ENCODE measurements at places on chromosomes 16 and 17.
A peak's percentile ranks its signal among the peaks of the same experiment; 100 is the strongest.

DNA sequence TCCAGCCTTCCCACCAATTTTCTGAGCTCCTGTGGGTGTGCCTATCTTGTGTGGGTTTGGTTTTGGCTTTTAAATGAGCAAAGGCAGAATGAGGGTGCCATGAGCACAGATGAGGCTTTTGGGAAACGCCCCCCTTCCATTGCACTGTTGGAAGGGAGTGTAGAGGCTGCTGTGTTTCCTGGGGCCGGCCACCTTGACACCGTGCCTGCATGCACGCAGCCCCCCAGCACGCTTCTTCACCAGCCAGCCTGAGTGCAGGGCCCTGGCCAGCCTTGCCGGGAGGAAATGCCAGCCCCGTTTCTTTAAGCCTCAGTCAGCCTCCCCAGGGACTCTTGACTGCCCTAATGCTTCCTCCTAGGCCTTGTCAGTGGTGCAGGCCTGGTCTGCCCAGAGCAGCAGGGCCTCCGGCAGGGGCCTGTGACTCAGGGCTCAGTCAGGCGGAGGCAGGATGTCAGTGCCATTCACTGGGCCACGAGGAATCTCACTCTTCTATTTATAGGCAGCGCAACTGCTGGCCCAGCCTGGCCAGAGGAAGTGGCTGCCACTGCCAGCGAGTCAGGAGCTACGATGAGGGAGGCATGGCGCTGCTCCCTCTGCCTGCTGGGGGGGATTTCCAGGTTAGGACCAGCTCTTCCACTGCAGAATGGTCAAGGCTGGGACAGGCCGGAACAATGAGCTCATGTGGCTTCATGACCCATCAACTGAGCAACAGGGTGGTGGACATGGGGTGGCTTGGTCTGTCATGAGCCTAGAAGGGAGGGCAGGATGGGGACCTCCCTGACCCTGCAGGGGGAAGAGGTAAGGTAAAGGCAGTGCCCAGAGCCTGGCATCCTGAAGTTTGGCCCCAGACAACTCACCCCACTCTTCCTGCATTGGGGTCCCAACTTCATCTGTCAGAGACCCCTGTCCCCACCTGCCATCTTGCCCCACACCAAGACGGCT is 205.2 kb downstream of the RAB11FIP4 start:
- DNase-seq: peak; percentile 38

DNA sequence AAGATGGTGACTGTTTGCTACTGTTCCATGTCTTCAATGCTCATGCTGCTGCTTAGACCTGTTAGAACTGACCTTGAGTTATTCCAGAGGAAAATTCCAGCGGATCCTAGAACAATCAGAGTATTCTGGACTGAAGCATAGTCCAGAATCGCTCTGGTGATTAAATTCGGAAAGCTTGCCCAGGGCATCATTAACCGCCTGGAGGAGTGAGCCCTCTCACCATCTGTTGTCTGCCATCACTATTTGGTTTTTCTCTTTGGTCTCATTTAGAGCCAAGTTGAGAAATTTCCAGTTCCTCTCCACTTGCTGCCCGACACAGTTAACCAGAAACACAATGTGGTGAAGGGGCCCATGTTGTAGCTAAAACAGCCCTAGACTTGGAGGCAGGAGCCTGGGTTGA is 104.1 kb downstream of the BMERB1 start:
- DNase-seq: no peak

DNA sequence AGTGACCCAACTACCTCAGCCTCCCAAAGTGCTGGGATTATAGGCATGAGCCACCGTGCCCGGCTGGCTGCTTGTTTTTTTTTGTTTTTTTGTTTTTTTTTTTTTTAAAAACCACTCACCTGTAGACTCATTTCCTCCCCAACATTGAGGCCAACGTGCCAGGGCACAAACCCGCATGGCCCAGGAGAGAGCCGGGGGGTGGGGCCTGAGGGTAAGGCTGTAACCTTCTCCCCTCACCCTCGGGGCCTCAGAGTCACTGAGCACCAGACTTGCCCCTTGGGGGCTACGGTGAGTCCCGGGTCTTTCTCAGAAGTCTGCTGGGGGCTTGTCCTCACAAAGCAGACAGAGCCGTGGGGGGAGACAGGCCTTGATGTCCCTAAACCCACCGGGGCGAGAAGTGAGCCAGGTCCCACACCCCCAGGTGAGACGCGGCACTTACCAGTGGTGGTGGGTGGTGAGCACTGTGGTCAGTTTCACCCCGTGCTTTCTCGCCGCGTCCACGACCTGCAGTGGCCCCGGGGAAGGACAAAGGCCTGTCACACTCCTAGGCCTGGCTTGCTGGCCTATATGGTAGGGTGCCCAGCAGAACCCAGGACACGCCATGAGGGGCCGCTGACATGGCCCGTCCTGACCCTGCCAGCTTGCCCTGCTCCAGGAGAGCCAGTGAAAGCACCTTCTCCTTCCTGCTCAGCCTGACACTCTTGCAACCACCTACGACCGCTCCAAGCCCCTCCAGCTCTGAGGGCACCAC is 4.6 kb downstream of the HAGH start:
- no peak for DNase-seq

DNA sequence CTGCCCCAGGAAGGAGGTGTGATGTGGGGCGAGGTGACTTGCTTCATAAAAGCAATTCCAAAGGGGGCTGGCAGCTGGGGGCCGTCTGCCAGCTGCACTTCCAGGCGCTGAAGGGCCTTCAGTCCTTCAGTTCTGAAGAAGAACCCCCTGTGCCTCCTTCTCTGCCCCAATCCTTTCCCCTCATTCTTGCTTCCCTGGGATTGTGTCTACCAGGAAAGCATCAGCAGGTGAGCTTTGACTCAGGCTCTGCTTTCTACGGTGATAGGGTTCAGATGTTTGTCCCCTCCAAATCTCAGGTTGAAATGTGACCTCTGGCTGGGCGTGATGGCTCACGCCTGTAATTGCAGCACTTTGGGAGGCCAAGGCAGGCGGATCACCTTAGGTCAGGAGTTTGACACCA is 52.5 kb upstream of the NKD1 start:
- DNase-seq: no peak

GRCh38 chr17:65910836-65911235 is 281.1 kb downstream of the CEP112 start:
- no peak for DNase-seq

GRCh38 chr17:82884341-82884969 is 44.6 kb upstream of the ZNF750 start:
- no peak for DNase-seq

GRCh38 chr17:8868529-8868951 is 1.1 kb upstream of the PIK3R6 start:
- no peak for DNase-seq

- no peak for DNase-seq
Measured at GRCh38 chr16:1916640-1916990, 1.6 kb downstream of the HS3ST6 start.

DNA sequence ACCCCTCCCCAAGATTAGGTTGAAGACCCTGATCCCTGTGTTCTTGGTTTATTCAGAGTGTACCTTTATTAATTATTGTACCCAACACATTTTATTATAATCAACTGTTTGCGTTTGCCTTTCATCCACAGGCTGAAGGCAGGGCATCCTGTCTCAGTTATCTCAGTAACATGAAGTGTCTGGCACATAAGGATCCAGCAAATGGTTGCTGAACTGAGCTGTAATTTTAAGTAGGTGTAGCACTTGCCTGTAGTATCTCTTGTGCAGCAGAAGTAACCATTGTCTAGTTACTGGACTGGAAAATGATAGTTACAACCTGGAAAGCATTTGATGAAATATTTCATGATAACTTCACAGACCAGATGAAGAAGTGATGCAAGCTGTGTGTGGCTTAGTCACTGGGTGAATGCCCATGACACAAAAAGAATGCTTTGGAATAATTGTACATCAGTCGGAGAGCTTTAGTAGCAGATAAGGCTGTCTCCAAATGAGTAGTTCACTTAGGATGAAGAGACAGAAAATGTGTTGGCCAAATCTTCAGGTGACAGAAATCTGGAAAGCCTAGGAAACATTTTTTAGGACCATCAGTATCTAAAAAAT is 56.6 kb downstream of the ESRP2 start:
- no peak for DNase-seq

- DNase-seq: no peak
Measured at GRCh38 chr17:9241774-9242496, 220.6 kb downstream of the NTN1 start.

DNA sequence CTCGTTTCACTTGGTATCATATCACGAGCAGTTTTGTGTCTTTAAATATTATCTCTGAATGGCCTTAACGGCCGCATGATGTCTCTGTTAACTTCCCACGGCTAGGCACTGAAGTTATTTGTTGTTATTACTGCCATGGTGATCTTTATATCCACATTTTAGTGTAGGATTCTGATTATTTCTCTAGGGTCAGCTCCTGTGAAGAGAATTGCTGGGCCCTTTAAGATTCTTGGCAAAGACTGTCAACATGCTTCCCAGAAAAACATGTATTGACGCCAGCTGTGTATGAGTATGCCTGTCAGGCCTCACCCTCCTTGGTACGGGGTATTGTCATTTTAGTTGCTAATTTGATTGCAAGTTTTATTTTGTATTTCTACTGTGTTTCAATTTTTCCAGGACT is 263.5 kb downstream of the SNX29 start:
- DNase-seq: no peak

- no peak for DNase-seq
Measured at GRCh38 chr17:7011942-7012254, 526 bp upstream of the RNASEK start.

DNA sequence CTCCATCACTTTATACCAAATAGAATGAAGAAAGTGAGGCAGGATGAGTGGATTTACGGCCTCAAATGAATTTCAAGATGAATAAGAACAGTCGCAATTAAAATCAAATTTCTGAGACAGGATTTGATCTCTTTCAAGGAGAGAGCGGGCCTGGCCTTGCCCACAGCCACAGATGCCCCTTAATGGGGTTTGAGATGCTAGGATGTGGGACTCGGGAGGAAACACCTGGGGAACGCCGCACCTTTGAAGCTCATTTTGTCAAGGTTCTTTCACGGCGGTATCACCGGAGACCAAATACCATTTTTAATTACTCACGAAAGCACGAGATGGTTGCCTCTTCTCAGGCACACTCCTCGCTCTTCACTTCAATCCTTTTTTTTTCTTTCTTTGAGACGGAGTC is 178.1 kb upstream of the SDK2 start:
- no peak for DNase-seq

GRCh38 chr16:20515688-20516090 is 60.5 kb downstream of the ACSM2B start:
- no peak for DNase-seq

- no peak for DNase-seq
Measured at GRCh38 chr17:1512351-1512750, 4.1 kb downstream of the INPP5K start.

- DNase-seq: peak; percentile 14
Measured at GRCh38 chr17:32596206-32596605, 109.4 kb downstream of the CDK5R1 start.

GRCh38 chr16:31664683-31665482 is 137.2 kb downstream of the AHSP start:
- no peak for DNase-seq

- DNase-seq: no peak
Measured at GRCh38 chr17:76935331-76935730, 67.1 kb downstream of the MGAT5B start.

DNA sequence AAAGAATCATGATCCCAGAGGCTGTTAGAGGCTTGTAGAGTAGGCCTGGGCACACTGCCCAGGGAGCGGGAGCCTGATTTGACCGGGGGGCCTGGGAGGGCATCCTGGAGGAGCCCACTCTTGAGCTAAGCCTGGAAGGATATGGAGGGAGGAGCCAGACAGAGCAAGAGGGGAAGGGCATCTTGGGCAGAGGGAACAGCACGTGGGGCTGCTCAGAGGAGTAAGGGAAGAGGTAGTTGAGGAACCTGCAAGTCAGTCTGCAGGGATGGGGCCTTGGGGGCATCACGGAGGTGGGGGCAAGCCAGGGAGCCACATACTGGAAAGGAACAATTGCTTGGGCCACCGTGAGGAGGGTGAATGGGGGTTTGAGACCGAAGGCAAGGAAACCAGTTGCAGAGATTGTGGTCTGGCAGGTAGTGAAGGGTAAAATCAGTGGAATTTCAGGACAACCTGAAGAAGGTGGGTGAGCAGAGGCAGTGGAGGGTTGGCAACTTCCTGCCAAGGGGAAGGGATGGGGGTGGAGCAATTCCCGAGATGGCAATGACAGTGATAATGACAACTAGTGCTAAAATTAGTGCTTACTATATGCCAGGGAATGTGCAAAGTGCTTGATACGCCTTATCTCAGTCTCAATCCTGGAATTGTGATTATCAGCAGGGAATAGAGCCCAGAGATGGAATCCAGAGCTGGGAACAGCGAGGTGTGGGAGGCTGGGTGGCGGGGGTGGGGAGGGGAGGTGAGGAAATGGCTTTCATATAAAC is 9.7 kb upstream of the RAI1 start:
- no peak for DNase-seq

DNA sequence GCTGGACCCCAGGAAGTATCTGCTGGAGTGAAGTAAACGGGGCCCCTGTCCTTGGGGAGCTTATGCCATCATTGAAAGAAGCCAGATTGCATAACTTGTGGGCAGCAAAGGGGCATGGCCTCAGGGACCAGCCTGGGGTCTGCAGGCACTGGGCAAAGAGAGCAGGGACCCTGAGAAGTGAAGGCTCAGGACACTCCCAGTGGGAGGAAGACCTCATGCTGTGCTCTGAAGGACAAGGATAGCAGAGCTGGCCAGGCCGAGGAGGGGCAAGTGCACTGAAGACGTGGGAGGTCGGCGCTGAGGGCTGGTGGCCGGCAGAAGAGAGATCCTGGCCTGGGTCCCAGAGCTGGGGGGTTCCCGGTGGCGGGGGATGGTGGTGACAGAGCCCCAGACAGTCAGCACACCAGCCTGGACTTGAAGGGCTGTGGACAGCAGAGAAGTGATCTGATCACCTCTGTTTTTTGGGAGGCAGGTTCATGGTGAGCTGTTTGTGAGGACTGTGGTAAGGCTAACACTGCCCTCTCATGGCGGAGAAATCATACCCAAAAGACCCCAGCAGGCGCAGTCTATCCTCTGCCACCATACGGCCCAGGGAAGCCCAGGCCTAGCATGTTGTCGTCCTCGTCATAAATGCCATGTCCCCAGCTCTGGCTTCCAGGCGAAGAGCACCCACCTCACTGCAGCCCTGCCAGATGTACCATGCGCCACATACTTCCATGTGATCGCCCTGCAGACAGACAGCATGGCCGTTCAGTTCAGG is 7.1 kb upstream of the CNP start:
- DNase-seq: peak; percentile 49

DNA sequence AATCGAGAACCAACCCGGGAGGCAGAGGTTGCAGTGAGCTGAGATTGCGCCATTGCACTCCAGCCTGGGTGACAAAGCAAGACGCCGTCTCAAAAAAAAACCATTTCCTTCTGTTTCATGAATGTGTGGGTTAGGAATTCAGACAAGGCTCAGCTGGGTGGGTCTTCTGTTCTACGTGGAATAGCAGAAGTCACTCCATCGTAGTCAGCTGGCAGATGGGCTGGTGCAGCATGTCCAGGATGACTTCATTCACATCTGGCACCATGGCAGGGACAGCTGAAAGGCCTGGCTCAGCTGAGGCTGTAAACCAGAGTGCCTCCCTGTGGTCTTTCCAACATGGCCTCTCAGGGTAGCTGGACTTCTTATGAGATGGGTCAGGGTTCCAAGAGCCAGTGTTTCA is 89.0 kb downstream of the C17orf67 start:
- DNase-seq: no peak

GRCh38 chr16:53855056-53855455 is 151.1 kb downstream of the FTO start:
- DNase-seq: no peak
